ENCODE measurements at places on chromosomes 13 and 19. TPM values are rescaled to one million over a fixed set of nuclear protein-coding genes. Genes with fewer than 3 reads are reported as not detected.

The ZNF136 gene
- 15.5 TPM for total RNA-seq

The PSG1 gene
- total RNA-seq: not detected

The PNMA8B gene
- total RNA-seq: 1.3 TPM

The TPRX1 gene
- not detected for total RNA-seq

The SULT2A1 gene
- not detected for total RNA-seq

The REX1BD gene
- total RNA-seq: 70.3 TPM

The YJEFN3 gene
- total RNA-seq: 1.5 TPM

The DACH1 gene
- total RNA-seq: 0.49 TPM

The CYP2S1 gene
- 0.49 TPM for total RNA-seq

The SLC7A1 gene
- total RNA-seq: 16.8 TPM

The ZNF85 gene
- 3.6 TPM for total RNA-seq

The LILRA2 gene
- not detected for total RNA-seq

The LSM14A gene
- total RNA-seq: 107 TPM

The FARP1 gene
- 33.2 TPM for total RNA-seq

The ZNF729 gene
- not detected for total RNA-seq

The STAP2 gene
- 0.99 TPM for total RNA-seq

The ATP4B gene
- not detected for total RNA-seq

The NANOS3 gene
- not detected for total RNA-seq

The KASH5 gene
- not detected for total RNA-seq

The MARK4 gene
- total RNA-seq: 39.9 TPM

The MCF2L gene
- 11.9 TPM for total RNA-seq

The CDX2 gene
- not detected for total RNA-seq

All from sigmoid colon (tissue), 7 donors.